IPS DF 6.9 (cell line): ENCODE measurements at places on chromosomes 1 and 21.
A peak's percentile ranks its signal among the peaks of the same experiment; 100 is the strongest.

- DNase-seq = no peak
These were observed 1.3 kb downstream of the ACTRT2 start for GRCh38 chr1:3022511-3022973.

DNA sequence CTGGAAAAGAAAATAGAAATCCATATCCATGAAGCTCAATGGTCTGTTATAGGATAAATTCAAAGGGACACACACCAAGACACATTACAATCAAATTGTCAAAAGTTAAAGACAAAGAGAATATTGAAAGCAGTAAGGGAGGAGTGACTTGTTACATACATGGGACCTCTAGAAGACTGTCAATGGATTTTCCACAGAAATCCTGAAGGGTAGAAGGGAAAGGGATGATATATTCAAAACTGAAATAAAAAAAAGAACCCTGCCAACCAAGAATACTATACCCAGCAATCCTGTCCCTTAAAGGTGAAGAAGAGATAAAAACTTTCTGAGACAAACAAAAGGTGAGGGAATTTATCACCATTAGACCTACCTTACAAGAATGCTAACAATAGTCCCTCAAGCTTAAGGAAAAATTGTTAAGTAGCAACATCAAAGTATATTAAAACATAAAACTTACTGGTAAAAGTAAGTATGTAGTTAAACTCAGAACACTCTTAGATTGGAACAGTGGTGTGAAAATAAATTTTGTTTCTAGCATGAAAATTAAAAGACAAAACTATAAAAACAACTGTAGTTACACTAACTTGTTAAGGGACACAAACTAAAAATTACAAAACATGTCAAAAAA lies 103.2 kb upstream of the APP start:
- DNase-seq = no peak

DNA sequence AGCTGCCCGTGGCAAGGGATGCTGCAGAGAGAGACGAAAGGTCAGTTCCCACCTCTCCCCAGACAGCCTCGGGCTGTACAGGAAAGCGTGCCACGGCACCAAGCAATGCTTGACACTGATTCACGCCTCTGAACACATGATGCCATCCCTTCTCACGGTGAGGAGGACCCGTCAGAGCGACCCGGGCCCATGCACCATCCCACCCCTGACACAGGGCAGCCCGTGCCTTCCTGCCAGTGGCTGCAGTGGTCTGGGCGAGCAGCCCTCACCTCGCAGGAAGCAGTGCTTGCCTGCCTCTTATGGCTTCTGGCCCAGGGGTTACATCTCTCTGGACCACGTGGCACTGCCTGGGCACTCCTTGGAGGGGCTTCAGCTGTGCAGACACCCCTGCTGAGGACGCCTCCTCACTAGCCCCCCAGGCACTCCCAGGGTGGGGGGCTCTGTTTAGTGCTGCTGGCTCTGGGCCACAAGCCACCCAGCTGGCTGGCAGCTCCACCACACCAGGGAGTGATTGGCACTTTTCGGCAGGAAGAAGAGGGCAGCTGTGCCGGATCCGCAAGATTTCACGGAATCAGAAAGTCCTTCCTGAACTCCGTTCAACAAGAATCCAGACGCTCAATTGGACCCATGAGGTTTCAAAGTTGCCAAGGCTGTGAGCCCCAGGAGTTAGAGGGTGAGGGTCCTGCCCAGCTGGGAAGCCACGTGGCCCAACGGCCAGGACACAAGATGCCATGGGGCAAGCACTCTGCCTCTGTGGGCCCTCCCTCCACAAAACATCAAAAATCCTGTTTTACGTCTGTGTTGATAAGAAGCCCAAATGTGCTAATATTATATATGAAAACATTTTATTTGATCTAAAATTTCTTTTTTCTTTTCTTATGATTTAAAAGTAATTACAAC lies 34.8 kb upstream of the SLC19A1 start:
- no peak for DNase-seq

DNA sequence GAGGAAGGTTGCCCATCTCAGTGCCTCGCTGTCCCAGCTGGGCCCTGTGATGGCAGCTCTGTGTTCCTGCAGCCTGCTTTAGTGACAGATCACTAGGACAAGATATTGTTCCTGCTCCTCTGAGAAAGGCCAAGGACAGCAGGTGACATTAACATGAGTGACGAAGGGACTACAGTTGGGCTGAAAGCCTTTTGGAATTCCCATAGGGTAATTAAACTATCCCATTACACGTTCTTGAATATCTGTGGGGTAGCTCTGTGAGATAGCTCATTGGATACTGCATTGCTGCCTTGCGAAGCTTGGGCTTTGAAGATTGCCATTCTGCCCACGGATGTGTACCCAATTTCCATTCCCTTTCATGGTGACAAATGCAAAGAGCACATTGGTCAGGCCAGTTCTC lies 78.2 kb upstream of the COA6 start:
- no peak for DNase-seq

GRCh38 chr1:21665711-21666575 lies 3.2 kb downstream of the RAP1GAP start:
- no peak for DNase-seq

GRCh38 chr1:113858418-113858817 lies 13.1 kb downstream of the PTPN22 start:
- no peak for DNase-seq

- DNase-seq = peak; percentile 50
These were observed 2.7 kb downstream of the MOB3C start for GRCh38 chr1:46613661-46614603.

GRCh38 chr1:1240822-1241587 lies 5.5 kb downstream of the C1QTNF12 start:
- no peak for DNase-seq
